GM04504 (cell line): ENCODE measurements at places on chromosomes 7 and 10.

GRCh38 chr10:2924431-2924830 lies 142.9 kb upstream of the PFKP start:
- DNase-seq: no peak

DNA sequence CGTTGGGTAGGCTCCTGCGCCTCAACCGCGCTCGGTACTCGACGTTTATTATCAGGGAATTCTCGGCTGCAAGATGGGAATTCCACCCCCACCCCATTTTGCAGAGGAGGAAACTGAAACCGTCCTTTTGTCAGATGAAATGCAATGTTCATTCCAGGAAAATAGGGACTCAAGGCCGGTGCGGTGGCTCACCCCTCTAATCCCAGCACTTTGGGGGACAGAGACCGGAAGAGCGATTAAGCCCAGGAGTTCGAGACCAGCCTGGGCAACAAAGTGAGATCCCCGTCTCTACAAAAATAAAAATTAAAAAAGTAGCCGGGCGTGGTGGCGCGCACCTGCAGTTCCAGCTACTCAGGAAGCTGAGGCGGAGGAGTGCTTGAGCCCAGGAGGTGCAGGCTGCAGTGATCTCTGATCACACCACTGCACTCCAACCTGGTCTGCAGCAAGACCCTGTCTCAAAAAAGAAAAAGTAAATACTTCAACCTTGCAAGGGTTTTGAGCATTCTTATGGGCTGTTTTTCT lies 720 bp upstream of the RFC2 start:
- no peak for DNase-seq

DNA sequence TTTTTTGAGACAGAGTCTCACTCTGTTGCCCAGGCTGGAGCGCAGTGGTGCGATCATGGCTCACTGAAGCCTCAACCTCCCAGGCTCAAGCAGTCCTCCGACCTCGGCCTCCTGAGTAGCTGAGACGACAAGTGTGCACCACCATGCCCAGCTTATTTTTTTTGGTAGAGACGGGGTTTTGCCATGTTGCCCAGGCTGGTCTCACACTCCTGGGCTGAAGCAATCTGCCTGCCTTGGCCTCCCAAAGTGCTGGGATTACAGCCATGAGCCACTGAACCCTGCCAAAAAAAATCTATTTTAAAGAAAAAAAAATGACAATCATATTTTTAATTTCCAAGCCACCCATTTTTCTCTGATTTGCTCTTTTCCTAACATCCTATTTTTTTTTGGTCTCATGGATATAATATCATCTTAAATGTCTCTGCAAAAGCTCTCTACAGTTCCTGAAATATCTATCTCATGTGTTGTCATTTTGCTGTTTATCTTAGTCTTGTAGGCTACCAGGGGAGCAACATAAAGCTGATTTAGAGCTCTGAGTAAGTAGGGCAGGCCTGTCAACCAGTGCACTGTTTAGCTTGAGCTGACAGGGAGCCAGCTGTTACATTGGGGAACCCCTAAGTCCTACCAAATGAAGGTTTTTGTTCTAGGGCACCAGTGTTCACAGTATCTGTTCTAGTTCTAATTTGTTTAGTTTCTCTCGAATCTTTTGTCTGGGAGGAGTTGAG lies 29.9 kb upstream of the HBP1 start:
- DNase-seq: no peak

GRCh38 chr7:92586403-92586802 lies 3.8 kb downstream of the FAM133B start:
- no peak for DNase-seq

DNA sequence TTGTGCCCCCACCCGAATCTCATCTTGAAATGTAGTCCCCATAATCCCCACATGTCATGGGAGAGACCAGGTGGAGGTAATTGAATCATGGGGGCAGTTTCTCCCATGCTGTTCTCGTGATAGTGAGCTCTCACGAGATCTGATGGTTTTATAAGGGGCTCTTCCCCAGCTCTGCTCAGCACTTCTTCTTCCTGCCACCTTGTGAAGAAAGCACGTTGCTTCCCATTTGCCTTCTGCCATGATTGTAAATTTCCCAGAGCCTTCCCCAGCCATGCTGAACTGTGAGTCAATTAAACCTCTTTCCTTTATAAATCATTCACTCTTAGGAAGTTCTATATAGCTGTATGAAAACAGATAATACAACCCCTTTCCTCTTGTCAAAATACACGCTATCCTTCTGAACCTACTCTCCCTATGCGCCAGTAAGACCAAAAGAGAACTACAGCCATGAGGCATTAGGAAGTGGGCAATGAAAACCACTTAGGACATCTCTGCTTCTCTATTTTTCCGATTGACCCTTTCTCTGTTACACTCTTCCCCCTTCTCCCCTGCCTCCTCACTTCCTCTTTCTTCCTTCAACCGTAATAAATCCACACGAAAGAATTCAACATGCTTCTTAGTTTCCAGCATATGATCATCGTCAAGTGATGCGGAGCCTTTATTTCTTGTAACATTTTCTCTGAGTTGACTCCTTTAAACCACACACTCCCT lies 101.2 kb upstream of the WDR11 start:
- DNase-seq: no peak
